ENCODE measurements at places on chromosomes 2 and 18. TPM values are rescaled to one million over a fixed set of nuclear protein-coding genes. Genes with fewer than 3 reads are reported as not detected.

The ATG4B gene
- total RNA-seq, result 49.4 TPM

The SOX11 gene
- 0.21 TPM for total RNA-seq

The SPATS2L gene
- 95.7 TPM for total RNA-seq

The LDAH gene
- 9.0 TPM for total RNA-seq

The E2F6 gene
- total RNA-seq, result 11.7 TPM

The RSAD2 gene
- 3.2 TPM for total RNA-seq

The SERPINB10 gene
- not detected for total RNA-seq

The C1QL2 gene
- total RNA-seq, result not detected

The DSG4 gene
- not detected for total RNA-seq

The BOLL gene
- total RNA-seq, result not detected

The TTC32 gene
- total RNA-seq, result 6.5 TPM

The SLC35F6 gene
- 26.4 TPM for total RNA-seq

The AQP4 gene
- total RNA-seq, result 5.6 TPM

The CDH19 gene
- total RNA-seq, result 33.0 TPM

The EMX1 gene
- total RNA-seq, result not detected

The RTTN gene
- total RNA-seq, result 5.4 TPM

The TMEM247 gene
- not detected for total RNA-seq

The TUBA3E gene
- total RNA-seq, result 6.0 TPM

The KLHL30 gene
- total RNA-seq, result 16.6 TPM

The ME2 gene
- total RNA-seq, result 88.1 TPM

The IL1F10 gene
- total RNA-seq, result not detected

The NEURL3 gene
- 0.31 TPM for total RNA-seq

The ACKR3 gene
- 46.4 TPM for total RNA-seq

The ADD2 gene
- 2.2 TPM for total RNA-seq

The MROH2A gene
- not detected for total RNA-seq

The IL36G gene
- not detected for total RNA-seq

The NYAP2 gene
- total RNA-seq, result not detected

The GALR1 gene
- 0.06 TPM for total RNA-seq

The SERPINB3 gene
- total RNA-seq, result not detected

The UPP2 gene
- not detected for total RNA-seq

The INPP1 gene
- total RNA-seq, result 43.6 TPM

The TTL gene
- 44.1 TPM for total RNA-seq

The HDAC4 gene
- 25.6 TPM for total RNA-seq

The HOXD13 gene
- total RNA-seq, result not detected

The GAL3ST2 gene
- total RNA-seq, result not detected

Data from left cardiac atrium (tissue), 4 donors.